ENCODE measurements at places on chromosomes 16 and 17. TPM values are rescaled to one million over a fixed set of nuclear protein-coding genes. Genes with fewer than 3 reads are reported as not detected.

SPAG5 gene
- total RNA-seq: 13.7 TPM

SOCS1 gene
- total RNA-seq: 21.1 TPM

CDH5 gene
- total RNA-seq: under 0.01 TPM

ALOX12 gene
- 0.26 TPM for total RNA-seq

LRRC46 gene
- total RNA-seq: under 0.01 TPM

CES1 gene
- total RNA-seq: 41.1 TPM

CACNG1 gene
- total RNA-seq: not detected

KRT40 gene
- total RNA-seq: not detected

CACNG3 gene
- not detected for total RNA-seq

TNFSF13 gene
- 1.5 TPM for total RNA-seq

DOK4 gene
- total RNA-seq: 12.6 TPM

ABCC11 gene
- 0.17 TPM for total RNA-seq

AANAT gene
- not detected for total RNA-seq

TBC1D28 gene
- total RNA-seq: not detected

MT1G gene
- total RNA-seq: 16.4 TPM

ZNF205 gene
- total RNA-seq: 16.4 TPM

CD2BP2 gene
- total RNA-seq: 36.0 TPM

KRTAP1-1 gene
- total RNA-seq: not detected

- DNase-seq: no peak
Measured at GRCh38 chr16:868386-868755, 67.8 kb upstream of the GNG13 start.

GRCh38 chr17:34146440-34147043 is 108.5 kb upstream of the CCL2 start:
- no peak for DNase-seq

DNA sequence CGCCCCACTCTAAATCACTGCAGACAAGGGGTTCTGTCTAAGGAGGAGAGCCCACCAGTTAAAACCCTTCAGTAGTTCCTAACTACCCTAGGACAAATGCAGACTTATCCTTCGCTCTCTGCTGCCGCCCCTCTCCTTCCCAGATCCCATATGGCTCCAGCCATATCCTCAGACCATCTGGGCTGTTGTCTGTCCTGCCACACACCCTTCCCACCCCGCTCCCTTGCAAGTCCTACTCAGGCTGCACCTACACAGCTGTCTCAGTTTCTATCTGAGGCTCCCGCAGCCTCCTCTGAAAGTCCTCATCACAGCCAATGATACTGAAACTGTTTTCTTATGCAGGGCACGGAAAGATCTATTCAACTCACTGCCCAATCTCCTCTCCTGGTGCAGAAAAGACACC is 720 bp upstream of the BCKDK start:
- no peak for DNase-seq

GRCh38 chr16:74460542-74460941 is 39.3 kb upstream of the CLEC18B start:
- DNase-seq: no peak

GRCh38 chr17:59842901-59843652 is 49.7 kb downstream of the TUBD1 start:
- peak; percentile 97 for DNase-seq

GRCh38 chr17:9233761-9234160 is 212.5 kb downstream of the NTN1 start:
- no peak for DNase-seq

DNA sequence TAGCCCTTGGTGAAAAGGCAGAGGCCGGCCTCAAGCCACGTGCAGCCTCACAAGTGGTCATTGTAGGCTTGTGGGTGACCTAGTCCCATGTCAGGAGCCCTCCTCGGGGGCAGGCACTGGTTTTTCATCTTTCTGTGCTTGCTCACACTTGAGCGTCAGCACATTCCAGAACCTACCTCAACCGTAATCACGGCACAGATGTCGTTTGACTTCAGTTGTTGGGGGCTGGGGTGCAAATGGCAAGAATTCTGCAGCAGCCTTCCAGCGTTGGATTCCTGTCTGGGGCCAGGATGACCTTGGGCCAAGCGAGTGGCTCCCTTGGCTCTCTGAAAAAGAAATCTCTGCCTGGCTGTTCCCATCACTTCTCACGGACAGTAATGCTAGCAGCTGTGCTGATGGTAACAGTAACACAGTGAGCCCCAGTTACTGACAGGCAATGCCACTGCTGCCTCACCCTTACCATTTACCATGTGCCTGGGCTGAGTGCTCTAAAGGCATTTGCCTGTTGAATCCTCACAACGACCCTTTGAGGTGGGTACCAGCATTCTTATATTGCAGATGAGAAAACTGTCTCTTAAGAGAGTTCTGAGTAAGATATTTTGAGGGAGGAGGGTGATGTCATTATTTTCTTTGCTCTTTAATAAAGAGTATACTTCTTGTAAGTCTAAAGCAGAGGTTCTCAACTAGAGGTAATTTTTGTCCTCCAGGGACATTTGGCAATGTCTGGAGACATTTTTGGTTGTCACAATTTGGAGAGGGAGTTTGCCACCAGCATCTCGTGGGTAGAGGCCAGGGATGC is 46.5 kb downstream of the KSR1 start:
- DNase-seq: peak; percentile 89

GRCh38 chr17:55606488-55606815 is 95.2 kb upstream of the SMIM36 start:
- peak; percentile 21 for DNase-seq

GRCh38 chr17:33684735-33685134 is 391.6 kb upstream of the ASIC2 start:
- DNase-seq: no peak

DNA sequence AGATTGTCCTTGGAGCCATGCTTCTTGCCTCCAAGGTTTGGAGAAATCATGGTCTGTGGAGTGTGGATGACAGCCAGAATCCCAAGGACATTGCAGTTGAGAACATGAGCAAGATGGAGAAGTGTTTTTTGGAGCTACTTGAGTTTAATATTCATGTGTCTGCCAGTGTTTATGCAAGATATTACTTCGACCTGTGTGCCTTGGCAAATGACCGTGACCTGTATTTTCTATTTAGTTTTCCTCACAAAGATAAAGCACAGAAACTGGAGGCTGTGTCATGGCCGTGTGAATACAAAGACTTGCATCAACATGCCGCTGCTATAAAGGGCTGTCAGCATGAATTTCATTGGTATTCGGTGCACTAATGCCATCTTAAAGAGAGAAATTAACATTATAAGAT is 9.0 kb downstream of the GGA2 start:
- DNase-seq: no peak

GRCh38 chr17:40091691-40092397 is 8.5 kb downstream of the NR1D1 start:
- no peak for DNase-seq

DNA sequence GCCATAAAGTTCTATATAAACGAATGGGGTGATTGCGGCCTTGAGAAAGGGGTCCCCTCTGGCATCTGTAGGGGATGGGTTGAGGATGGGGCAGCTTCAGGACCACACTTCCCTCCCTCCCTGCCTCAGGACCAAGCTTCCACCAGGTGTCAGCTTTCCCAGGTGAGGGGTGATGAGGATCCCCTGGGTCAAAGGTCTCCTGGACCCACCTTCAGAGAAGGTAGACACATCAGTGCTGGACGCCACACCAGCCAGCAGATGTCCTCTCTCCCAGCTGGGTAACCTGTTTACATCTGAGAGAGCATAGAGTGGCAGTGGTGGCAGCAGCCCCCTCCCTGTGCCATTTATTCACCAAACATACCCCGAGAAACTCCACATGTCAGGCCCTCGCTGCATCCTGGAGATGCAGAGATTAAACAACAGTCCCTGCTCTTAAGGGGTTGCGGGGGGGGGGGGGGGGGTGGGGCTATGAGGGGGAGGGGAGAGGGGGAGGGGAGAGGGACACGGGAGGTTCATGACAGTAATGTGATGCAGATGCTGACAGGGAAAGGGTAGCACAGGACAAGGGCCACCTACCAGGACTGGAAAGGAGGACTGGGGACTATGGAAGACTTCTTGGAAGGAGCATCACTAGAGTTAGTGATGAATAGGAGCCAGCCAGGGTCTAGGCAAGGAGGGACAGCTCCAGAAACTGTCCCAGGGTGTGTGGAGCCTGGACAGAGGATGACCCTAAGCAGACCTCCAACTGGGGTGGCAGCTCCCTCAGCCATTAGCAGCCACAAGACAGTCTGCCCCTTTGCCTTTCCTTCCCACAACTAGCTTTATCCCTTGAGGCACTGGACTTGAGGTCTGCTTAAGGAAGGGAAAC is 5.0 kb downstream of the PROCA1 start:
- no peak for DNase-seq

DNA sequence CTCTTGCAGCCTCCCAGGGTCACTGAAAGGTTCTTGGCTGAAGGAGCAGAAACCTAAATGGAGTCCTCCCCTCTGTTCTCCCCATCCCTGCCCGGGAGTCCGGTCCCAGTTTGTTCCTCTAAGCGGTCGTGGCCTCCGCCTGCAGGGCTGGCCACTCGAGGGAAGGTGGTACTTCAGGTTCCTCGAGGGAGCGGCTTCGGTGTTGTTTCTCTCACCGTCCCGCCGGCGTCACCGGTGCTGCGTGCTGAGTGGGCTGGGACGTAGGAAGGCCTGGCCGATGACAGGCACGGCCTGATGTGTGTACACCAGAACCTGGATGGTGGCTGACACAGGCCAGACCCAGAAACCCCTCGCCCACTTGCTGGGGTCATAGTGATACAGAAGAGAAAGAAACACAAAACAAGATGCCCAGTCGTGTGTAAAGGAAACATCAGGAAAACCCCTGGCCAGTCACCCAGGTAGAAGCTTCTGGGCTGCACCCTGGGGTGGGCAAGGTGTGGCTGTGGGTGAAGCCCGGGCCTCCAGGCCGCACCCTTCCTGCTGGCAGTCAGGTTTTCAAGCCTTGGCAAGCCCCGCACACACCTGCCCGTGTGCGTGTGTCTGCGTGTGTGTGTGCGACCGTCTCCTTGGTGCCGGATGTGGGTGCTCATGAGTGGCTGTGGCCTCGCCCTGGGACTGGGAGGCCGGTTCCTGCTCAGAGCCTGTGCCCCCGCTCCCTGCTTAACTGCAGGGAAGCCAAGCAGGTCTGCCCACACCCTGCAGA is 52.0 kb downstream of the BAIAP2 start:
- no peak for DNase-seq

DNA sequence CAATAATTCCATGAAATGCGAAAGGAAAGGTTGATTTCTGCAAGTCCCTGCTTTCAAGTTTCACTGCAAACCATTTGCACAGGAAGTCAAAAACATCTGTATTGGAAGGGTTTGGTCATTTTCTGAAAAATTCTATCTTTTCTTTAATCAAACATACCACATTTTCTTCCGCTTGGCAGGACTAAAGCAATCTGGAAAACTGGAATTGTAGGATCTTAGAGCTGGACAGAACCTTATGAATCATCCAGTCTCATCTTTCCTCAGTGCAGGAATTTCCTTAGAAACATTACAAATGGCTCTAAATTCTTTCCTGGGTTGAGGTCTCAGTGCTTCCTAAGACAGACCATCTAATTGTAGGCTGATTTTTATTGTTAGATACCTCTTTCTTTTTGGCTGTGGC is 111.5 kb upstream of the ELAC2 start:
- DNase-seq: no peak

DNA sequence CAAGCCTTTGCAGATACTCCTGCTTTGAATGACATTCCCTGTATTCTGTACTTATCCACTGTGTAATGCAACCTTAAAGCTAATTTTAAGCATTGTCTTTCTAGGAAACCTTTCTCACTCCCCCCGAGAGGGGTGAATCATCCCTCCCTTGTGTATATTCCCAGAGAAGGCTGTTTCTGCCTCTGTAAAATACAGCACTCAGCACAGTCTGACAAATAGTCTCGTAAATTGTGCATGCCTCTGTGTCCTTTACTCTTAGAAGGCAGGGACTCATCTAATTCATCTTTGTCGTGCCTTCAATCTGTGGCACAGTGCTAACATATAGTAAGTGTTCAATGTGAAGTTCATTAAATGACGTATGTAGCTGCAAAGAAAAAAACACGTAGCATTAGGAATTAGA is 200.7 kb downstream of the CA10 start:
- DNase-seq: no peak

DNA sequence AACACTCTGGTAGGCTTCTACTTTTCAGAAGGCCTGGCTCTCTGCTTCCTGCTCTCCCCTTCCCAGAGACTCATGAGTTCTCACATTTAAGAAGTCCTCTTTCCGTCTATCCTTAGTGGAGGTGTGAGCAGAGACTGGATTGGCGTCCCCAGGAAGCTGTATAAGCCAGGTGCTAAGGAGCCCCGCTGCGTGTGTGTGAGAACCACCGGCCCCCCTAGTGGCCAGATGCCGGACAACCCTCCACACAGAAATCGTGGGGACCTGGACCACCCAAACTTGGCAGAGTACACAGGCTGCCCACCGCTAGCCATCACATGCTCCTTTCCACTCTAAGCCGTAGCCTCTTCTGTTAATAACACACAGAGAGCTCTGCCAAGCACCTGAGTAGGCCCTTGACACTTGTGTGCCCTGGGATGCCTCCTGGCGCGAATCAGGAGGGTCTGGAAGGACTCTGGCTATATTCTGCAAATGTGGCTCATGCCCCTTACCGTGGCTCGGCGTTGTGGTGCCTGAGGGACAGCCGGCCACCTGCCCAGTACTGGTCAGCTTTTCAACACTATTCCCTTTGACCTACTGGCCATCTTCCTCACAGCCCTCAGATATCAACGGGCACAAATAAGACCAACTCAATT is 13.9 kb downstream of the CYB5D2 start:
- DNase-seq: no peak

DNA sequence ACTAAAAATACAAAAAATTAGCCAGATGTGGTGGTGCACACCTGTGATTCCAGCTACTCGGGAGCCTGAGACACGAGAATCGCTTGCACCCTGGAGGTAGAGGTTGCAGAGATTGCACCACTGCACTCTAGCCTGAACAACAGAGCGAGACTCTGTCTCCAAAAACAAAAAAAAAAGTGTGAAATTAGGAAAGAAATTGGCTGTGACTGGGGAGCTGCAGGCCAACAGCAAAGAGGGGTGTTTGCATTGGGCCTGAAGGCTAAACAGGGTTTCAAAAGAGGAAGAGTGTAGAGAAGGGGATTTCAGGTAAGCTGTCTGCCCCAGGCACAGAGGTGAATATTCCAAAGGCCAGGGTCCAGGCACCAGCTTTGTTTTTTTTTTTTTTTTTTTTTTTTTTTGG is 9.4 kb downstream of the BMERB1 start:
- no peak for DNase-seq

- DNase-seq: no peak
Measured at GRCh38 chr17:9424071-9424640, 151.5 kb downstream of the STX8 start.

GRCh38 chr17:32126746-32127145 is 15.6 kb upstream of the RHOT1 start:
- DNase-seq: no peak

- DNase-seq: no peak
Measured at GRCh38 chr17:10385871-10386270, 13.1 kb upstream of the MYH13 start.

GRCh38 chr16:84928679-84929420 is 82.5 kb downstream of the ZDHHC7 start:
- no peak for DNase-seq

- no peak for DNase-seq
Measured at GRCh38 chr16:69031877-69032301, 73.6 kb upstream of the HAS3 start.

- no peak for DNase-seq
Measured at GRCh38 chr17:18959845-18960240, 7.9 kb downstream of the SLC5A10 start.

Data from fibroblast of lung (primary cell).